Tongue (tissue), 3 donors: ENCODE measurements at places on chromosomes 3 and 15. TPM values are rescaled to one million over a fixed set of nuclear protein-coding genes. Genes with fewer than 3 reads are reported as not detected.

DNA sequence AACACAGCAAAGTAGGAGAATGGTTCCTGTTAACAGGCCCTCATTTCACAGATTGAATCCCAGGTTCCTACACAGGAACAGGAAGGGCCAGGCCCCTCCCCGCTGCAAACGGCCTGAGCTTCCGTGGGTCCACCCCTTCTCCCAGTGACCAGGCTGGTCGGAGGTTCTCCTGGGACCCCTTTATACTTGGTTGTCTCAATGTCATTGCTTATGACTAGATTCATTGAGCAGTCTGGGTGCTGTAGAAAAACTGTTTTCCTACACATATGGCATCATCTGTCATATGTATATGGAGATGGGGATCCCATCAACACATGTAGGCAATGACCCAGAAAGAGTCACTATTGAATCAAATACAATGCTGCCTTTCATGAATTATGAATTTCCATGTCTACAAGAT lies 3.8 kb downstream of the C3orf85 start:
- DNase-seq = no peak

DNA sequence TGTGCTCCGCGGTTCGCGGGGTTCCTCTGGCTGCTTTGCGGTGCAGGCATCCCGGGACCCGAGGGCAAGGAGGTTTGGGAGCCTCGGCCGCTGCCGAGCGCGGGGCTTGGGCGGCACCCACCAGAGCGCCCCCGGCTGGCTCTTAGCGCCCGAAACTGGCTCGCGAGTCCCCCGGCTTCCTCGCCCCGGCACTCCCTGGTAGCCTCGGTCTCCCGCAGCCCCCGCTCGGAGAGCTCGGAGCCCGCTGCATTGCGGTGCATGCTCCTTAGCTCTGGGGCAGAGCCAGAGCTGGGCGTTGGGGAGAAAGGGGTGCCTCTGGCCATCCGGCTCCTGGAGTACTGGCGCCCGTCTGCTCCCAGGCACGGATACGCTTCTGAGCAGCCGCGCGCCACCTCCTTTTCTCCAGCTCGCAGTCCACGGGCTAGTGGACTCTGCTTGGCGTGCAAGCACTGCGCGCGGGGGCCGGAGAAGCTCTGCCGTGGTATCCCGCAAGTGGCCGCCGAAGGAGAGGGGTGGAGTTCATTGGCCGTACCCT lies 753 bp downstream of the EPHB1 start:
- no peak for DNase-seq

Gene COMMD4
- 25.0 TPM for total RNA-seq

GRCh38 chr3:120706950-120707349 lies 24.9 kb upstream of the HGD start:
- DNase-seq = no peak

Gene CFAP100
- total RNA-seq = not detected

GRCh38 chr3:149417174-149417573 lies 39.7 kb upstream of the TM4SF1 start:
- DNase-seq = no peak

DNA sequence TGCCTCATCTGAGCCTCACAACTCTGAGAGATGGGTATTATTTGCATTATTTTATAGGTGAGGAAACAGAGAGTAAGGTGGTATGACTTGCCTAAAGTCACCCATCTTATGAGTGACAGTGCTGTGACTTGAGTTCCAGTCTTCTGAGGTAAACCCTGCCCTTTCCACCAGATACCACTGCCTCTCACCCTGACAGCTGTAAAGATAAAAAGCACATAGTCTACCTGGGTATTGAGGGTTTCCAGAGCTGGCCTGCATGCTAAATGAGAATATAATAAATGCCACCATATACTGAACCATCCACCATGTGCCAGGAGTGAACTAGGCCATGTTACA lies 25.6 kb downstream of the RASGRP1 start:
- no peak for DNase-seq

Gene STIMATE
- total RNA-seq = 26.6 TPM

DNA sequence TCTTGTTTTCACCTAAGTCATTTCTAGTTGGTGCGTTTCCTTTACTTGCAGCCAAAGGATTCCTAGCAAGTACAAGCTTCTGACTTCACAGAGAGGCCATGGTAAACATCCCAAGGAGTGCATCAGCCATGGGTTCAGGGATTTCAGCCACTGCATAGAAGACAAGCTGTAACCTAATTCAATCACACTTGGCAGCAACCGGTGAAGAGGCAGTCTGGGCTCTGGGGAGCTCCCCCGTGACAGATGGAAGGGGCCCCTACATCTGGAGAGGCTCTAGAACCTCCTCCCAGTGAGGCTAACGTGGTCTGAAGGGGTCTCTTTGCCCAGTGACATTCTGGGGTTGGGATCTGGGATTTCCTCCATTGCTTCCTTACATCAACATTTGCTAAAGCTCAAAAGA lies 8.4 kb upstream of the SNRPA1 start:
- DNase-seq = no peak

- DNase-seq = no peak
These were observed 55.1 kb downstream of the TAMM41 start for GRCh38 chr3:11791339-11792200.

GRCh38 chr3:31433679-31433992 lies 99.1 kb upstream of the STT3B start:
- DNase-seq = no peak

DNA sequence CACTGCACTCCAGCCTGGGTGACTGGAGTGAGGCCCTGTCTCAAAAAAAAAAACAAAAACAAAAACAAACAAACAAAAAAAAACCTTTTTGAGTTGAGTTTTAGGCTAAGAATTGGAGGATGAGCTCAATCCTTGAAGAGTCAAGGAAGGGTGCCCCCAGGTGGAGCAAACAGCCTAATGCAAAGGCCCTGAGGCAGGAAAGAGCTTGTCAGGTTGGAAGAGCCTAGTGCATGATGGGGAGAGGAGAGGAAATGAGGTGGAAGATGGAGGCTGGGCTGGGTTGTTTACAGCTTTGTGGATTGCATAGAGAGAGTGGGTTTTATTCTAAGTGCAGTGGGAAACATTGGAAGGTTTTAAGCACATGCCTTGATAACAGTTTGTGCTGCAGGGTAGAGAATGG lies 2.1 kb upstream of the SNX22 start:
- DNase-seq = no peak

DNA sequence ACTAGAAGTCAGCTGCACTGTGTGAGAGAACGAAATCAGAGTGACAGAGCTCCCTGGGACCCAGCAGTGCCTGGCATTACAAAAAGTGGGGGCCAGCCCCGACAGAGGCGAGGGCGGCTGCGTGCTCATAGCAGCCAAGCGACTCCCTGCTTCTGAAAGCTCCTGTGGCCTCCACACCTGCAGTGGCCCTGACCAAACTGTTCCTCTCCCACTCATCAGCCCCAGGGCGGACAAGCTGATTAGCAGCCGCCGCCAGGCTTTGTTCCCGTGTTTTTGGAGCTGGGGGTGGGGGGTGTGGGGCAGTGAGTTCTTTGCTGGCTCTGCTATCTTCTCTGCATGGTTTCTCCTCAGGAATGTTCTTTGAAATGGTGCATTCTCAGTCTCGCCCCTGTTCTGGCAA lies 58.1 kb downstream of the DGKG start:
- DNase-seq = no peak

DNA sequence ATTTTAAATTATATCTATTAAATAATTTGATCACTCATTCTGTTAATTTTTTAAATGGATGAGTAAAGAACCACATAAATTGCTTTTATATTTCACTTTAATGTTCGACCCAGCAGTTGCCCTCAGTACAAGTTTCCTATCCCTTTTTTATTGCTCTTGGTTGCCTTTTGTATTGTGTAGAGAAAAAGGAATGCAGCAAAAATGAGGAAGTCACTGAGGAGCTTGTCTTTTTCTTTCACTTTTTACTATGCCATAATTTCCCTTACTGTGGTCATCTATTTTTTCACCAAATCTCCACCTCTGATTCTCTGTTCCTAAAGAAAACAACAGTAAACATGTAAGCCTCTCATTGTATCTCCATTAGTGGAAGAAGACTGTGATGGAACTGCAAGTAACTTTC lies 122.7 kb downstream of the B3GALNT1 start:
- DNase-seq = no peak

- DNase-seq = peak; percentile 73
These were observed 37.8 kb downstream of the BOC start for GRCh38 chr3:113249111-113249510.

DNA sequence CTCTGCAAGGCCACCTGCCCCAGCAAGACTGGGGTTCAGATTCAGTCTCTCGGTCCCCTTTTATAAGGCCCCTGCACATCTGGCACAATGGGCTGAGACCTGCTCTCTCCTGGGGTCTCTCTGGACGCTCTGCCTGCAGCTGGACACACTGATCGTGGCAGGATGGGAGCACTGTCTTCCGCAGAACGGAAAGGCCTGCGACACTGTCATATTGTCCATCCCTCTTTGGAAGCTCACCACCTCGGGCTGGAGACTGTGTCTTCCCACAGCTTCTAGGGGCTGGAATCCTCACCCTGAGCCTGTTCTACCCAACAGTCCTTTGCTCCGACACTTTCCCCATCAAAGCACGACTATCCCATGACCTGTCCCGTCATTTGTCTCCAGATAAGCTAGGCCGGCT lies 11.5 kb upstream of the IGDCC4 start:
- no peak for DNase-seq

GRCh38 chr3:157082305-157082982 lies 77.5 kb downstream of the CCNL1 start:
- DNase-seq = no peak

GRCh38 chr3:11476735-11477144 lies 167.0 kb downstream of the VGLL4 start:
- peak; percentile 32 for DNase-seq

Gene SLC28A1
- not detected for total RNA-seq

- no peak for DNase-seq
These were observed 2.1 kb downstream of the THPO start for GRCh38 chr3:184375747-184376461.

- DNase-seq = peak; percentile 76
These were observed 29.0 kb downstream of the CCDC33 start for GRCh38 chr15:74265046-74265639.

DNA sequence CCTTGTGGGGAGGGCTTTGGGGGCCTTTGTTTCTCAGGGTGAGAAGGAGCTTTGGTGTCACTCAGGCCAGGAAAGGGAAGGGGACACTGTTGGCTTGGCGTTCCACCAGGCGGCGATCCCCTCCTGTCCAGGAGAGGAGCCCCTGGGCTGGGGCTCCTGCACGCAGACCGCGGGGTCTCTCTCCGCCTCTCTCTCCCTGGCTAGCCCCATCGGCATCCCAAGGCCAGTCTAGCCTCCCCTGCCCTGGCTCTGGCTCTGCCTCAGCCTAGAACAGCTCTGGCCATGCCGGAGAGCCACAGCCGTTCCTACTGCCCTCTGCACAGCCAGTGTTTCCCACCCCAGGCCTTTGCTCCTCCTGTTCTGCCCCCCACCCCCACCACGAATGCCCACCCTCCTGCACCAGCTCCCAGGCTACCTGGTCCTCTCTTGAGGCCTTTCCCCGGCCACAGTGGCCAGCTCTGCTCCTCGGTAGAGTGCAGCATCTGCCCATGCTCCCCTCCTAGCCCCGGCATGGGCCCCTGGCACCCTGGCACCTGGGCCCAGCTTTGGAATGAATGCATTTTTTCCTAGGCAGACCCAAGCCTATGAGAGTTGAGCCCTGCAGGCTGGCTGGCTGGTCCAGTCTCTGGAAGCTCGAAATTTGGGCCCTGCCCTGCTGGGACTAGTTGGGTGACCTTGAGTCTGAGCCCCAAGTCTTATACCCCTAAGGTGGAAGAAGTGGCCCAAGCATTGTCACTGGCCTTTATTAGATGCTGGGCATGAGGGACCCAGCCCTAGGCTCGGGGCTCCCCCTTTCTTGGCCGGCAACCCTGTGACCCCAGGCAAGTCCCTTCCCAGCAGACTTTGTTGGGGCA lies 2.4 kb downstream of the PLXNA1 start:
- peak; percentile 29 for DNase-seq

DNA sequence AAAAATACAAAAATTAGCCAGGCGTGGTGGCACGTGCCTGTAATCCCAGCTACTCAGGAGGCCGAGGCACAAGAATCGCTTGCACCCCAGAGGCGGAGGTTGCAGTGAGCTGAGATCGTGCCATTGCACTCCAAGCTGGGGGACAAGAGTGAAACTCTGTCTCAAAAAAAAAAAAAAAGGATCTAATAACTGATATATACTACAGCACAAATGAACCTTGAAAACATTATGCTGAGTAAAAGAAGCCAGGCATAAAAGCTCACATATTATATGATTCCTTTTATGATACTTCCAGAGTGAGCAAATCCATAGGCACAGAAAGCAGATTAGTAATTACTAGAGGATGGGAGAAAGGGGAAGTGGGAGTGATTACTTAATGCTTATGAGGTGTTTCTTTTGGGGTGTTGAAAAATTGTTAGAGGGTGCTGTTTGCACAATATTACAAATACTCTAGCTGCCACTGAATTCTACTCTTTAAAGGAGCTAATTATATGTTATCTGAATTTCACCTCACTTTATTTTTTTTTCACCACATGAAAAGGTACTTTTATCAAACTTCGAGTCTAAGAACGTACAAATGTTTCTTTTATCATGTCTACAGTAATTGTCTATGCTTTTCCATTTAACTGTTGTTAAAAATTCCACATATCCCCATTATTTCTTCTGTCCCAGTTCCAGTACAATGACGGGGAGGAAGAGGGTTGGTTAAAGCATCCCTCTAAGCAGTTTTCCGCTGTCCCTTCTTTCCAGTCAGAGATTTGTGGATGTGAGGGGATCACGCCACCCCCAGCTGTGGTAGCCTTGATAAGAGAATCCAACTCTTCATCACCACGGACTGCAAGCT lies 77.7 kb upstream of the FAM174B start:
- no peak for DNase-seq

- DNase-seq = no peak
These were observed 88.8 kb upstream of the TBL1XR1 start for GRCh38 chr3:177286034-177286433.

Gene ILDR1
- total RNA-seq = 1.7 TPM

GRCh38 chr3:119395923-119396358 lies 67.5 kb downstream of the TMEM39A start:
- no peak for DNase-seq

Gene SCN11A
- total RNA-seq = 2.3 TPM
